ENCODE measurements at places on chromosomes 16 and 17.

- DNase-seq, result no peak
Observed at GRCh38 chr17:45136846-45137560, 1.5 kb downstream of the ACBD4 start.

GRCh38 chr16:78307824-78308528 is 208.5 kb downstream of the WWOX start:
- no peak for DNase-seq

- DNase-seq, result no peak
Observed at GRCh38 chr16:58264961-58265479, 29.8 kb downstream of the PRSS54 start.

- no peak for DNase-seq
Observed at GRCh38 chr17:42179911-42180410, 981 bp downstream of the KCNH4 start.

- DNase-seq, result no peak
Observed at GRCh38 chr17:59186850-59187249, 23.0 kb upstream of the SMG8 start.

DNA sequence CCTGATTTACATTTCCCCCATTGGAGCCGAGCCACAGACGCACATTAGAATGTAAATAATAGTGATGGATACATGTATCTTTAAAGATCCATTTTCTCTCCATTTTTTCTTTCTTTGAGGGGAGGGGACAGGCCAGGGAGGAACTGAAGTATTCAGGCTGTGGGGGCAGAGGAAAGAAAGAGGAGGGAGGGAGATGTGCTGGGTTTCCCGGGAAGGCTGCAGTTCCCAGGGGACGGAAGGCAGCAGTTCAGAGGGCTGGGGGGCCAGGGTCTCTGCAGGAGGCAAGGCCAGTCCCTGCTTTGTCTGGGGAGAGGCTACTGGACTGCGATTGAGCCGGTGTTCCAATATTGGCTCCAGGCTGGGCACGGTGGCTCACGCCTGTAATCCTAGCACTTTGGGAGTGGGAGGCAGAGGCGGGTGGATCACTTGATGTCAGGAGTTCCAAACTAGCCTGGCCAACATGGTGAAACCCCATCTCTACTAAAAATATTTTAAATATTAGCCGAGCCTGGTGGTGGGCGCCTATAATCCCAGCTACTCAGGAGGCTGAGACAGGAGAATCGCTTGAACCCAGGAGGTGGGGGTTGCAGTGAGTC is 94.2 kb upstream of the LHX1 start:
- DNase-seq, result no peak

GRCh38 chr16:56984639-56985038 is 4.7 kb upstream of the NLRC5 start:
- DNase-seq, result no peak

- DNase-seq, result no peak
Observed at GRCh38 chr17:43456661-43457361, 27.0 kb upstream of the DHX8 start.

DNA sequence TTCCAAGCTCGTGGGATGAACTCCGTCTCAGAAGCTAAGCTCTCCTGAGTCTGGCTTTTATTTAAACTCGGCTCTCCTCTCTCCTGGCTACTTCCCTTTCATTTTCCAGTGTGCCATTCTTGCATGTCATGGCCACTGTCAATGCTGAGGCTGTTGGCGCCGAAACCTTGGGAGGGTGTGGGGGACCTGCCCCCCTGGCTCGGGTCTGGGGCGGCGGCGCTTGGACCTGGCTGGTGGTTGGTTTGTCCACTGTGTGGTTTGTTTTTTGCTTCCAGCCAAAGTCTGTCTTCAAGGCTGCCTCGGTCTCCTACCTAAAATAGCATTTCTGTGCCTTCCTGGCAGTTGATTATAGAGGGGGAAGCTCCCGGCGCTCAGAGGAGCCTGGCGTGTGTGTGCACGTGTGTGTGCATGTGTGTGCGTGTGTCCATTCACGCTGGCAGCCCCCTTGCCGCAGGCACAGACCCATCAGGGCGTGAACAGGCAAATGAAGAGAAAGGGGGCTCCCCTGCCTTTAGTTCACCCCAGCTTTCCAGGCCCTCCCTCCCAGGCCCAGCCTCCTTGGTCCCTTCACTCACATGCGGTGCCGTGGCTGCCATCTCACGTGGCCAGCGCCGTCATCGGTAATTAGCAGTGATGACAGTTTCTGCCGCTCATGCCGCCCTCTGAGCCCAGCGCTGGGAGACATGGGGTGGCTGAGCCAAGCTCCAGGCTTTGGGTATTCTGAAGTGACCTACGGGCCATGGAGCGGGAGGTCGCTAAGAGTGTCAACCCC is 179.9 kb downstream of the SEC14L1 start:
- no peak for DNase-seq

DNA sequence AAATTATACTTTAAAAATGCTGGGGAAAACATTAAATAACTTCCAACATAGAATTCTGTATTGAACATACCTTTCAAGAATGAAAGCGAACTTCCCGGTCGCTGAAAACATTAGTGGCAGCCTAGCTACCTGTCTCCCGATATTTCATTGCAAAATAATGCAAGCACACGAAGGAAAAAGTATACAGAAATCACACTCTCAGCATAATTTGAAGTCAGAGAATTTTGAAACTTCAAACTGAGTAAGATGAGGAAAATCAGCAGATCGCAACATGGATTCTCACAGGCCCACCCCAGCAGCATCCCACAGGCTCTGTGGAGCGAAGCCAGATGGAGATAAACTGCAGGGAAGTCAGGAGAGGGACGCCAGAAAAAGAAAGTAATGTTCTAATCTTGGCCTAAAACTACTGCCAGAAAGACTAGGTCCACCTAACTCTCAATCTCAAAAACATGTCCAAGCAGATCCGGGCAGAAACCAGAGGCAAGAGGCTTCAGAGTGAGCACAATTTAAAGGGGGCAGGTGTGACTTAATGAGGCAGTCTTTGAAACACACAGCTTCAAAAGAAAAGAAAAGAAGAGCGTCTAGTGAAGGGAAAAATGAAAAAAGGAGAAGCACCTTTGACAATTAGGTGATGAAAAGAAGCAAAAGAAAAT is 4.8 kb upstream of the GOSR1 start:
- no peak for DNase-seq

DNA sequence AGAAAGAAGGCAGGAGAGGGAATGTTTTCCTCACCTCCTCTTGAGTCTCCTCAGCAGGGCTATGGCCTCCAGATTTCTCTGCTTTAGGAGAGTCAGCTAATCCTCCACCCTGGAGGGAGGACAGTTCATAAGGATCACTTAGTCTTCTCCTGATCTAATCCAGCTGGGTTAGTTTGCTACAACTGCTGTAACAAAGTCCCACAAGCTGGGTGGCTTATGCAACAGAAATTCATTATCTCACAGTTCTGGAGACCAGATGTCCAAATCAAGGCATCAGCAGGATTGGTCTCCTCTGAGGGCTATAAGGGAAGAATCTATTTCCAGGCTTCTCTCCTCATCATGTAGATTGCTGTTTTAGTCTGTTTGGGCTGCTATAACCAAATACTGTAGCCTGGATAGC is 40.6 kb upstream of the XYLT1 start:
- DNase-seq, result no peak

DNA sequence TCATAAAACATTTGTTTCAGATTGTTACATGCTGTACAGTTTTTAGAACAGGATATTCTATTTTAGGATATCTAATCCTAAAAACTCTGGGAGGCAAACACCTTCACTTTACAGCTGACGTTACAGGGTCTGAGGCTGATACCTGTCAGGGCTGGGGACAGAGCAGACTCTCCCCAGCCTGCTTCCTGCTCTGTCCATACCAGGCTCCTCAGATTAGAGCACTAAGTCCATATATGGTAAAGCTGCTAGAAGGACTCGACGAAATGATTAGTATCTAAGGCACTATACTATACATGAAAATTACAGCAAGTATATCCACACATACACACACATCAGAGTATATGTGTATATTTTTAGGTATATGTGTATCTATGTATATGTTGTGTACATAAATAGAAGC is 125.2 kb downstream of the ZFHX3 start:
- no peak for DNase-seq

DNA sequence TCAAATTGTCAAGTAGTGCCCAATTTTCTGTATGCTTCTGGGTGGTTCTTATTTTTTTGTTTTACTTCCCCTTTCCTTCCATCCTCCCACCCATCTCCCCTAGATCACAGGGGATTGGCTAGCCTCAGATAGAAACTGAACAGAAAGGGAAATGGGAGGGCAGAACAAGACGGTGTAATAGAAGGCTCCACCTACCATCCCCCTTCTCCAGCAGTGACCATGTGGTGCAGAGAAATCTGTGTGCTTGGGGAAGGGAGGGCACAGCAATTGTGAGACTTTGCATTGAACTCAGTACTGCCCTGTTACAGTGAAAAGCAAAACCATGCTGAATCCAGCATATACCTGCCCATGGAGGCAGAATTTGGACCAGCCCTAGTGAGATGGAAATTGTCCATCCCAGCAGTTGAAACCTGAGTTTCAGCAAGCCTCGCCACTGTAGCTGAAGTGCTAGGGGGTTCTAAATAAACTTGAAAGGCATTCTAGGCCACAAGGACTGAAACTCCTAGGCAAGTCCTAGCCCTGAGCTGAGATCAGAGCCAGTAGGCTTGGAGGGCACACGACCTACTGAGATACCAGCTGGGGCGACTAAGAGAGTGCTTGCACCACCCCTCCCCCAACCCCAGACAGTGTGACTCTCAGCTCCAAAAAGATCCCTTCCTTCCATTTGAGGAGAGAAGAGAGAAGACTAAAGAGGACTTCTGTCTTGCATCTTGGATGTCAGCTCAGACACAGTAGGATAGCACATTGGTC is 5.2 kb downstream of the SLFN11 start:
- no peak for DNase-seq

- no peak for DNase-seq
Observed at GRCh38 chr16:27620541-27620940, 70.6 kb downstream of the KATNIP start.

DNA sequence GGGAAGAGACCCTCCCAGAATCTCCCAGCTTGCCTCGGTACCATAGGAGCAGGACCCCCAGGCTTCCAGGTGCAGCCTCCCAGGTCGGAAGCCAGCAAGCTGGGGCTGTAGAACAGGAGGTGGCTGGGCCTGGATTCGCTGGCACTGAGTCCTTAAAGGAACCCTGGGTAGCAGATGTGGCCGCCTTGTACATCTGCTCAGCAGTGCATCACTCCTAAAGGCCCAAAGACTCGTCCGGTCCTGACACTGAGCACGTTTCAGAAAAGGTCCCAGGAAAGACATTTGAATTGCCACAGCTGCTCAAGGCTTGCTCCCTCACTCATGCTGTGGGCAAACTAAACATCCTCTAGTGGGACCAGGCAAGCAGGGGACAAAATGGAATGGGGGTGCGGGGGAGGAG is 172.8 kb downstream of the RAB11FIP4 start:
- DNase-seq, result no peak

GRCh38 chr17:8791910-8792270 is 7.3 kb downstream of the MFSD6L start:
- DNase-seq, result no peak

GRCh38 chr16:4386951-4387565 is 15.4 kb downstream of the VASN start:
- no peak for DNase-seq

- peak; percentile 48 for DNase-seq
Observed at GRCh38 chr16:23803591-23804123, 32.1 kb upstream of the PRKCB start.
